ENCODE measurements at places on chromosomes 16 and 17.

- DNase-seq = no peak
Observed at GRCh38 chr17:1413281-1413791, 13.3 kb upstream of the YWHAE start.

GRCh38 chr17:48187872-48188608 is 80.5 kb downstream of the SNX11 start:
- DNase-seq = no peak

DNA sequence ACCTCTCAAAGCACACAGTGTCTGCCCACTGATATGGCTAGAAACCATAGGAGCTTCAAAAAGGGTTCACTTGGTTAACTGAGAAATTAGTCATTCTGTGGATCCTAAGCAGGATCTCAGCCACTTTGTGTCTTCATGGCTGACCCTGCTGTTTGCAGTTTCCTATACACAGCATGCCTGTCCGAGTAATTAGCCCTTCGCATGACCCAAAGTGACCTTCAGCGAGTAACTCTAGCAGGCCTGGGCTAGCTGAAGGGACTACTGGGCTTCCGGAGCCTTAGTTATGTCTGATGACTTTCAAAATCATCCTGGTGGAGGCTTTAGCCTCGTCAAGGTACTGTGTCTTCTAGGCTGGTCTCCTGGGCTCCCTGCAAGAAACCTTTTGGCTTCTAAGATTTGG is 28.9 kb upstream of the FBXW10B start:
- DNase-seq = no peak

DNA sequence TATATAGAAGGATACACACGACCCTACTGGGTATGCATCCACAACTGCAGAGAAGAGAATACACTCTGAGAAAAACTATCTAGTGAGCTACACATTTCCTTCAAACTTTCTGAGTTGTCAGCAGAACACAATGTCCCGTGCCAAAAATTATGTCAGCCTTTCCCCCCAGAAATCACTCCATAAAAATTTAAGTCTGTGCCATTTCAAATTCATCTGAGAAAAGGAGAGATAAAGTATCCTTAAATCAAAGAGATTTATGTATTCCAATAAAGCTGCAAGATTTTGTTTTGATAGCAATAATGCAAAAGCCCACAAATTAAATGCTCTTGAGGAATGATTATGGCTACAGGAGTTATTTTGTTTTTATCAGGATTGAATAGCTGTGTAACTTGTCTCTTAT is 760.1 kb downstream of the CDH11 start:
- DNase-seq = no peak

- DNase-seq = no peak
Observed at GRCh38 chr16:23597003-23597756, 1.1 kb upstream of the NDUFAB1 start.

- DNase-seq = no peak
Observed at GRCh38 chr17:78401891-78402290, 23.4 kb downstream of the PGS1 start.

DNA sequence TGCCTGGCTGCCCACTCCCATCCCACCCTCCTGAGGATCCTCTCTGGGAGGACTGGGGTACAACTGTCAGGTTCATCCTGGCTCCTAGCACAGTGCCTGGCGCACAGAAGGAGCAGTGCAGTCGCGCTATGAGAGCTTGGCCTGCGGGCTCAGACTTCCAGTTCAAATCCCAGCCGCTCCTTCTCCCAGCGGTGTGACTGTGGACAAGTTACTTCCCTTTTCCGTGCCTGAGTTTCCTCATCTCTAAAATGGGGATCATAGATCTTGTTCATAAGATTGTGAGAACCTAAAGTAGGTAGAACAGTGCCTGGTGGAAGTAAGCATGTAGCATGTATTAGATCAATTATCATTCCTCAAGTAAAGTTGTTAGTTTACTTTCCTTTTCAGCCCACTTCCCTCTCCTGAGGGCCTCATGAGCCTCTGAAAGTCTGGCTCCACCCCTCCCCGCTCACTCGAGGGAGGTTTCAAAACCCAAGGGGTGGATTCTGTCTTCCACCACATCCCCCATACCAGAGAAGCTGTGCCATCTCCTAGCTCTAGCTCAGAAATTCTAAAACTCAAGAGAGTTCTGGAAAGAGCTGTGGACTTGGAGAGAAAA is 19.9 kb upstream of the COL1A1 start:
- no peak for DNase-seq

- no peak for DNase-seq
Observed at GRCh38 chr16:3121851-3122467, 9.6 kb downstream of the ZNF205 start.

- DNase-seq = no peak
Observed at GRCh38 chr17:76270770-76271668, 5.9 kb downstream of the UBALD2 start.

GRCh38 chr16:69611103-69611640 is 45.4 kb downstream of the NFAT5 start:
- DNase-seq = no peak

DNA sequence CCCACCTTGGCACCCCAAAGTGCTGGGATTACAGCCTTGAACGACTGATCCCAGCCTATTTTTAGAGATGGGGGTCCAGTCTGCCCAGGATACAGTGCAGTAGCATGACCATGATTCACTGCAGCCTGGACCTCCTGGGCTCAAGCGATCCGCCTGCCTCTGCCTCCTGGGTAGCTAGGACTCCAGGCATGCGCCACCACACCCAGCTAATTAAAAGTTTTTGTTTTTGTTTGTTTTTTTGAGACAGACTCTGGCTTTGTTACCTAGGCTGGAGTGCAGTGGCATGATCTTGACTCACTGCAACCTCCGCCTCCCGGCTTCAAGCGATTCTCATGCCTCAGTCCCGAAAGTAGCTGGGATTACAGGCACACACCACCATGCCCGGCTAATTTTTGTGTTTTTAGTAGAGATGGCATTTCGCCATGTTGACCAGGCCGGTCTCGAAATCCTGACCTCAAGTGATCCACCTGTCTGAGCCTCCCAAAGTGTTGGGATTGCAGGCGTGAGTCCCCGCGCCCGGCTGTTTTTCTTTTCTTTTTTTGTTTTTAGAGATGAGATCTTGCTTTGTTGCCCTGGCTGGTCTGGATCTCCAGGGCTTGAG is 2.3 kb upstream of the PAFAH1B1 start:
- DNase-seq = no peak

- DNase-seq = no peak
Observed at GRCh38 chr17:8806926-8807550, 7.9 kb upstream of the MFSD6L start.

- no peak for DNase-seq
Observed at GRCh38 chr17:73833775-73834488, 189.7 kb upstream of the SDK2 start.

- DNase-seq = no peak
Observed at GRCh38 chr17:74758848-74759168, 10.4 kb downstream of the NHERF1 start.

- DNase-seq = no peak
Observed at GRCh38 chr16:49588026-49588425, 214.4 kb downstream of the C16orf78 start.

GRCh38 chr17:19673623-19674022 is 25.1 kb downstream of the ALDH3A2 start:
- DNase-seq = no peak

DNA sequence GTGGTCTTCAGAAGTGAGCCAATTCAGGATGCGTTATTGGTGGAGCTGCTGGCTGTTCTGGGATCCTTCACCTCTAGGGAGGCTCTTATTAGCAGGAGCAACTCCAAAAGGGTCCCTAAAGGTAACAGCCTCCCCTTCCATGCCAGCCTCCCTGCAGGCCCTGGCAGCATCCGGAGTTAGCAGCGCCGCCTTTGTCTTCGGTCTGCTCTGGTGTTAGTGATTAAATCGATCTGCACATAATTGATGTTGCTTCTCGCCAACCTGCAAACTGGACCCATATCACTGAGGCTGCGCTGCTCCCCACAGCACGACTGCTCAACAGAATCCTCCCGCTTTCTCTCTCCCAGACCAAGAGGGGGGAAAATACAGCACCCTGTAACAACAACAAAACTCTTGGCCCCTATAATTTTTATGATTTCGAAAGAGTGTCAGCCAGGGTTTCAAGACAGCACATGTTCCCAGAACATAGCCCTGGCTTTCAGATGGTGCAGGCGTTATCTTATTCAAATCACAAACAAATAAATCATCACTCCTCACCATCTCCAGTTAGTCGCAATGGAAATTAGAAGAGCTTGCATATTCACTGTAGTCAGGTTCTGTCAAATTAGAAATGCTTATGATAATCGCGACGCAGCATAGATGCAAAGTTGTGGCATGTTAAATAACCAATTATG is 76.0 kb downstream of the IRX3 start:
- DNase-seq = no peak

DNA sequence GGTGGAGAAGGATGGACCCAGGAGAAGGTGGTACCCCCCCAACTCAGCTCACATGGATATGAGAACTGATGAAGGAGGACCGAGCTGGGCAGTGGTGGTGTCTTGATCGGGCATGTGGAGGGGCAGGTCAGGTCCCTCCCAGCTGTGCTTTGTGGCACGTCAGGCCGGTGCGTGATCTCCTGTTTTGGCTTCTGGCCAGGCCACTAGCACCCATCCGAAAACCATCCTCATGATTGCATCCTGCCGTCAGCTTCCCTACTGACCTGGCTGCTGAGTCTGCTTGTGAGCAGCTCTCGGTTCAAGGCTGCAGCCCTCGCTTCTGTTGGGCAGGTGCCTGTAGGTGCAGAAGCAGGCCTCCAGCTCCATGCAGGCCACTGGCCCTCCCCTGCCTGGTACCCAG is 53.1 kb downstream of the PLD6 start:
- DNase-seq = no peak

- no peak for DNase-seq
Observed at GRCh38 chr17:47896672-47897490, 845 bp downstream of the SP2 start.

- no peak for DNase-seq
Observed at GRCh38 chr16:15403392-15403995, 7.9 kb downstream of the MPV17L start.

DNA sequence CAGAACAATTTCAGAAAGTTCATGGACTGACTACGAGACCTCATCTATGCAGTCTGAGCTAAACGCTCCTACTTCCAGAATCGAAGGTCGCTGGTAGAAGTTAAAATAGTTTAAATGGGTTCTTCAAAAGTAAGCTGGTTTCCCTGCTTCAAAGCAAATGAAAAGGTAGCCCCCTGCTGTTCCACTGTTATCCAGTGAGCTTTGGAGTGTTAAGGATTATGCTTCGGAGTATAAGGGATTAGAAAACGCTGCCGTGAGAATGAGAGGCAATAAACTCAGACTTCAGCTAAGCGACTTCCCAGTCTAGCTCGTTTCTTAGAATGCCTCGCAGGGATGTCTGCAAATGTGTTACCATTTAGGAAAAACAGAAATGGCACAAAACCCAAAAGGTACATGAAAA is 12.4 kb downstream of the MLYCD start:
- no peak for DNase-seq

DNA sequence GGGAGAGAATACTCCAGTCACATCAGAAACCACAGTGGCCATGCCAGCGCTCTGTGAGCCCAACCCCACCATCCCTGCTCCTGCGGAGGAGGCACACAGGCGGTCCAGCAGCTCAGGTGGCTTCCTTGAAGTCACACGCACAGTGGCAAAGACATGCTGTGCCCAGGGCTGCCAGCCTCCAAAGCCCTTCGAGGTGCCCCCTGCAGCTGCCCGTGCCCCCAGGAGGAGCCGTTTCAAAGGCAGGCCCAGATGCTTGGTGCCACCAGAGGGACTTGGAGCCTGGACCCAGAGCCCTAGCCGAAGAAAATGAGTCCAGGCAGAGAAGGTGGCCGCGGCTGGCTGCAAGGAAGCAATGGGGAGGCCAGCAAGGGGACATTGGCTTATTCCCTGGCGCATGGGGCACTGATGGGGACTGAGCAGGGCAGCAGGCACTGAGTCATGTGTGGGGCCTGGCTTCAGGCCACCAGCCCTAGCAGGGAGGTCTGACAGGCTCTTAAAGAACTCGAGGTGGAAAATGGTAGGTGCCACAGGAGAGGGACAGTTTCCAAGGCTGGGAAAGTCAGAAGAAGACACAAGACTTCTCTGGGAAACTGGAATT is 17.2 kb upstream of the CACNG1 start:
- DNase-seq = no peak

- DNase-seq = no peak
Observed at GRCh38 chr17:75571197-75571884, 16.3 kb upstream of the MYO15B start.

GRCh38 chr16:85104821-85105391 is 7.4 kb downstream of the CIBAR2 start:
- DNase-seq = no peak

DNA sequence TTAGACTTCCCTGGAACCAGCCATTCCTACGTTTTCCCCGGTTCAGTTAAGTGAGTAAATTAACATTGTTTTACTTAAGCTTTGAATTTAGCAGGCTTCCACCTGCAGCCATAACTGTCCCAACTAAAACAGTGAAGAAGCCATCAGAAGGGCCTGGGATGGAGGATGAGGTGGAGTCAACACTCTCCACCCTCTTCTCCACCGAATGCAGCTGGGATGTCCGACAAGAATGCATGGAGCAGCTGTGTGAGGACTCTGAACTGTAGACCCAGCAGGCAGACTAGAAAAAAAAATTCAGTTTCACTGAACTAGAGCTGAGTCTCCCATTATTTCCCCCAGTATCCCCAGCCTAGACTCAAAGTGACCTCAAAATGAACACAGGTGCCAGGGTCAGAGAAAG is 114.8 kb downstream of the C16orf95 start:
- DNase-seq = no peak

GRCh38 chr16:50814052-50814451 is 72.2 kb downstream of the CYLD start:
- no peak for DNase-seq

DNA sequence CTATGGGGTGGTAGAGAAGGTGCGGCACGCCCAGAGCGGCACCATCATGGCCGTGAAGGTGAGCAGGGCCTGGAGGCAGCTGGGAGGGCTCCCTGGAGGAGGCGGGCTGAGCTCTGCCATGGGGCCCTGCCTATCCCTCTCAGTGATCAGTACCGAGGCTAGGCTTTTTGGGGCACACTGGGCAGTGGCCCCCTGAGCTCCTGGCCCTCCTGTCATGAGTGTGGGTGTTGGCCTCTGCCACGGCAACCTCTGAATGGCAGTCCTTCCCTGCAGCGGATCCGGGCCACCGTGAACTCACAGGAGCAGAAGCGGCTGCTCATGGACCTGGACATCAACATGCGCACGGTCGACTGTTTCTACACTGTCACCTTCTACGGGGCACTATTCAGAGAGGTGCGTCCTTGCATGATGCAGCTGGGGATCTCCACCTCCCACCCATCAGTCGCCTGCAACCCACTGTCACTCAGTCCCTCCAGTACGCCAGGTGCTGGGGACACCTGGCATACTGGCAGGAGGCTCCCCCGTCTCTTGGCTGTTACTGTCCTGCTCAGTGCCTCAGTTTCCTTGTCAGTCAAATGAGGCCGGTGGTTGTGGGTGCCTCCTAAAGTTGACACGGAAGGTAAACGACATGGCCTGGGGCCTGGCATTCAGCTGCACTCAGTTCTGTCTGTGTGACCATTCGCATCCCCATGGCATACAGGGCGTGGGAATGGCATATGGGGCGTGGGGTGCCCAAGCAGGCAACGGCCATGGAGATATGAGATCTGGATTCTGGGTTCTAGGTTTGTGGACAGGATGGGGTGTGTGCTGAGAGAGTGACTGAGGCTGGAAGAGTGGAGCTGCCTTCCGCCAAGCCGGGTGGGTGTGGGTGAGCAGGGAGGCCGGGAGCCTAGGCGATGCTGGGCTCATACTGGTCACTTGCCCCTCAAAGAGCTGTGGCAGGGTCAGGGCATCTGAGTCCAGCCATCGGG is 16.4 kb downstream of the MAP2K3 start:
- no peak for DNase-seq

Data from neuronal stem cell (in vitro differentiated cells).